ENCODE measurements at places on chromosomes 4 and X. TPM values are rescaled to one million over a fixed set of nuclear protein-coding genes. Genes with fewer than 3 reads are reported as not detected.

Gene FSTL5
- total RNA-seq: not detected

Gene TMEM144
- 7.9 TPM for total RNA-seq

Gene ADH1B
- 2,315 TPM for total RNA-seq

Gene CCSER1
- total RNA-seq: 9.7 TPM

Gene CDKL2
- not detected for total RNA-seq

Gene SRPK3
- total RNA-seq: 0.74 TPM

Gene GPC3
- total RNA-seq: 58.6 TPM

Gene SMIM10L2A
- 0.39 TPM for total RNA-seq

Gene SPARCL1
- 302 TPM for total RNA-seq

Gene SSX4B
- not detected for total RNA-seq

Gene MXRA5
- 3.5 TPM for total RNA-seq

GRCh38 chrX:131955099-131955777 is 67.9 kb upstream of the STK26 start:
- no peak for DNase-seq

DNA sequence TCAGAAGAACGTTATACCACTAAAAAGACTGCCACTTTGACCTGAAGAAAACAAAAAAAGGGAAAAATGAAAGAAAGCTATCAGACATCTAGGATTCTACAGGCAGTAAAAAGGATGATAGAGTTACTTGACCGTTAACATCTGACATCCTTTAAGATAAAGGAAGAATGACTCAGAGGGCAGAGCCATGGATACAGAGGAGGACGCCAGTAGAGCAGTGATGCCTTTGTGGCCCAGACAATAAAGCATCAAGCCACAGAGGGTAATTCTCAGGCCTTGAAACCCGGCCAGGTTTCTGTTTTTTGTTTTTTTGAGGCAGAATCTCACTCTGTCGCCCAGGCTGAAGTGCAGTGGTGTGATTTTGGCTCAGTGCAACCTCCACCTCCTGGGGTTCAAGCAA is 9.5 kb upstream of the BEX1 start:
- DNase-seq: no peak

DNA sequence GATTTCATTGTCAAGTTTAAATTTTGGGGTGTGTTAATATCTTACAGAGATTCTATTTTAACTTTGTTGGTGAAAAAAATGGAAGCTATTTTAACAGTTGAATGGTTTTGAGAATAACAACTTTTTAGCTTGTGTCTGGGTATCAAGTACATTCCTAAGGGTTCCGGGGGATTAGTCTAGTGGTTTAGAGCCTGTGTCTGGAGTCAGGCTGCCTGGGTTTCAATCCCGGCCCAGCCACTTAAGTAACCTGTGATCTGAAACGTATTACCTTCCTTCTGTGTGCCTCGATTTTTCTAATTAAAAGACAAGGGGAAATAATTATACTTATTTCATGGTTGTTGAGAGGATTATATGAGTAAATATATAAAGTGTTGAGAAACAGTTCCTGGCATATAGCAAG is 288.6 kb upstream of the NR3C2 start:
- DNase-seq: no peak

- no peak for DNase-seq
Observed at GRCh38 chrX:68710870-68711576, 63.6 kb downstream of the STARD8 start.

- no peak for DNase-seq
Observed at GRCh38 chr4:15983610-15984009, 20.6 kb upstream of the FGFBP2 start.

GRCh38 chr4:95929448-95930064 is 89.7 kb downstream of the PDHA2 start:
- no peak for DNase-seq

DNA sequence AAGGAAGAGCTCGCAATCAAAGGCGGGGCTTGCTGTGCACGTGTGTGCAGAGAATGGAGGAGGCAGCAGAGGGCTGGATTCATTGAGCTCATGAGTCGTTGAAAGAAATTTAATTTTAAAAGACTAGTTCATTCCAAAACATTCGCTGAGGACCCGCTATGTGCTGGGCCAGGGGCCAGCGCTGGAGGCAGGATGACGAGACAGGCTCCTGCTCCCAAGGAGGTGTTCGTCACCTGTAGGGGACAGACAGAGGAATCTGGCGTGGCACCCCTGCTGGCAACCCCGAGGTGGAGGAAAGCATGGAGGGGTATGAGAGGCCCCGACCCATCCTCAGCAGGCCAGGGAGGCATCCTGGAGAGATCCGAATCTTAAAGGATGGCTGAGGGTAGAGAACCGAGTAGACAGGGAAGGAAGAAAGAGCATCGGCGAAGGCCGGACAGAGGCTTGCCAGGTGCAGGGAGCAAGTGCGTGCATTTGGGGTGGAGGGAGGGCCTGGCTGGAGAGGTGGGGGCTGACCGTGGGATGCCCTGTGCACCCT is 96.4 kb downstream of the CPZ start:
- DNase-seq: peak; percentile 65

DNA sequence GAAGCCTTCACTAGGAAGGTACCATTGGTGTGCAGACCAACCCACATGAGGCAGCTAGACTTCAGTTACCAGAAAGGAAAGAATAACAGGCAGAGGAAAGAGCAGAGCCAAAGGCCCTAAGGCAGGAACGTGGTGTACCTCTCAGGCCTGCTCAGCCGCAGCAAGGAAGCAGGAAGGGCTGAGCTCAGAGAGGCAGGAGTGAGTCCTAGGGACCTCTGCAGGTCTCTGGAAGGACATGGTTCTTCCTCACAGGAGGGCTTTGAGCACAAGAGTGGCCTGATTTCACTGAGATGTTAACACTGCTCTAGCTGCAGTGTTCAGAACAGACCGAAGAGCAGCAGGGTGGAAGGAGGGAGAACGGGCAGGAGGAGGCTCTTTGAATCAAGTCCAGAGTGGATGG is 124.6 kb downstream of the DCHS2 start:
- DNase-seq: no peak

- DNase-seq: no peak
Observed at GRCh38 chr4:124234771-124235170, 477.8 kb downstream of the ANKRD50 start.

- peak; percentile 90 for DNase-seq
Observed at GRCh38 chr4:5024673-5025072, 5.4 kb upstream of the CYTL1 start.

- DNase-seq: no peak
Observed at GRCh38 chr4:48575964-48576363, 85.9 kb downstream of the ZAR1 start.

DNA sequence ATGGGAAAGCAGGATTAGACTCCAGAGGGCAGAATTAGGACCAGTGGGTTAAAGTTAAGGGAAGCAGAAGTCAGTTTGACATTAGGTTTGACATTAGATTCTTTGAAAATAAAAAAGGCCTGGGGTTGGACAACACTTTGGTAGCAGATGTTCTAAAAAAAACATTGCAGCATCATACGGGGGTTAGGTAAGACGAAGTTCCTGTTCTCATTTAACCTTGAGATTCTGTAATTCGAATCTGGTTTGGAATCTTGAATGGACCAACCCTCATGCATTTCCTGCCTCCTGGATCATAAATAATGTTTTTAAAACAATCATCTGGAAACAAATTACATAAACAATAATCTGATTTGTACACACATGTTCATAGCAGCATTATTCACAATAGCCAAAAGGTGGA is 181.0 kb downstream of the SHROOM3 start:
- no peak for DNase-seq

- DNase-seq: no peak
Observed at GRCh38 chrX:41734530-41734929, 10.5 kb downstream of the GPR82 start.

GRCh38 chr4:42610941-42611340 is 46.0 kb downstream of the ATP8A1 start:
- DNase-seq: no peak

DNA sequence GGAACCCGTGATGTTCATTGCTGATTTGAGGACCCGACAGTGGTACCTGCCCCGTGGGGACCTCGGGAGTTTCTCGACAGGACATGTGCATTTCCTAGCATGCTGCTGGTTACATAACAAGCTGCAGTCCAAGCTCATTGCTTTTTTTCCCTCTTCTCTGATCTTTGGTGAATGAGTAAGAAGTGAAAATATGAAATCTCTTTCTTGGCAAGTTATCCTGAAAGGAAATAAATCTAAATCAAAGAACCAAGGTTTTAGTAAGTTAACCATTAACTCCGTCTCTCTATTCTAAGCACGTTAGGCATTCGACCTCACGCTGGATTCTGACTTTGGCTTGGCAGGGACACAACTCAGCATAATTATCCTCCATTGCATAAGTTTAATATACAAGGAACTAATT is 86.6 kb downstream of the STK32B start:
- DNase-seq: no peak

DNA sequence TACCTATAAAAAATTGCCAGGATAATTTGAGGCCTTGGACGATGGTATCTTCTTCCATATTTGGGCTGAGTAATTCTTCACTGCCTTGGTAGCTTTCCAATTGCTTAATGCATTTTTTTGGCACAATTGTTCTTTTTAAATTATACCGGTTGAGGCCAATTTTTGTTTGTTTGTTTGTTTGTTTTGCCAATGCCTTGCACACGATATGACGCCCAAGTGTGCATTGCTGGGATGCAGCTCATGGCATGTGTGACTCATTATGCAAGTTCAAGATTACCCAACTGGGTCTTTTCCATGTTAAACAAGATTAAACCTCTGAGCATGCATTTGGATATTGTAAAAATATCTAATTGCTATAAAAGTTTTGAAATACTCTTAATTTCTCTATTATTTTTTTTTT is 71.1 kb upstream of the KCNIP4 start:
- DNase-seq: no peak

DNA sequence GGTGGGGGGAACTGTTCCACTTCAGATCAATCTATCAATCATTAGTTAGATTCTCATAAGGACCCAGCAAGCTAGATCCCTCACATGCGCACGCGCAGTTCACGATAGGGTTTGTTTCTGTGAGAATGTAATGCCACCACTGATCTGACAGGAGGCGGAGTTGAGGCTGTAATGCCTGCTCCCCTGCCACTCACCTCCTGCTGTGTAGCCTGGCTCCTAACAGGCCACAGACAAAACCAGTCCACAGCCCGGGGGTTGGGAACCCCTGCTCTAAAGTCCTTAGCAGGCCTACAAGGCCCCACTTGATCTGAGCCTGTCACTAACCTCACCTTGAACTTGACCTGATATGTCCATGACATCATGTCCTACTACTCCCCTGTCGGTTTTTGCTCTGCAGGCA is 30.3 kb downstream of the ARL9 start:
- no peak for DNase-seq

DNA sequence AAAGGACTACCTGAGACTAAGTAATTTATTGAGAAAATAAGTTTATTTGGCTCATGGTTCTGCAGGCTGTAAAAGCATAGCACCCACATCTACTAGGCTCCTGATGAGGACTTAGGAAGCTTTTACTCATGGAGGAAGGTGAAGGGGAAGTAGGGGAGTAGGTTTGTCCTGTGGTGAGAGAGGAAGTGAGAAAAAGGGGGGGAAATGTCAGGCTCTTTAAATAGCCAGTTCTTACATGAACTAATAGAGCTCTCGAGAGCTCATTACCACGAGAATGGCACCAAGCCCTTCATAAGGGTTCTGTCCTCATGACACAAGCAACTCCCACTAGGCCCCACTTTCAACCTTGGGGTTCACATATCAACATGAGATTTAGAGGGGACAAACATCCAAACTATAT is 125.5 kb upstream of the NRK start:
- no peak for DNase-seq

DNA sequence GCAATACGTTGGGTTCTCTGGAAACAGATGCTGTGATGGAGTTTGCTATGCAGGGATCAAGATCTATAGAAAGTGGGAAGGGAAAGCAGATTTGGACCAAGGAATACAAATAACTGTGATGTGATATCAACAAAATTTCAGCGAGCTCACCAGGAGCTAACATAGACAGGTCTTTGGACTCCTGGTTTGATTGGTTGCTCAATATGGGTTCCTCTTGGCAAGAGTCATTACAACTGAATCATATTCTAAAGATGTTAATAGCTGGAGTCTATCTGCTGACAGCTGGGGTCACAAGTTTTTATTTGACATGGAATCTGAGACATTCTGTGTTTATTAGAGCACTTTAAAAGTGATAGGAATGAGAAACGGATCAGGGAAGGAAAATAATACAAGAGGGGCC is 637.6 kb upstream of the GNPDA2 start:
- DNase-seq: no peak

- no peak for DNase-seq
Observed at GRCh38 chrX:17519358-17519757, 144.4 kb downstream of the NHS start.

DNA sequence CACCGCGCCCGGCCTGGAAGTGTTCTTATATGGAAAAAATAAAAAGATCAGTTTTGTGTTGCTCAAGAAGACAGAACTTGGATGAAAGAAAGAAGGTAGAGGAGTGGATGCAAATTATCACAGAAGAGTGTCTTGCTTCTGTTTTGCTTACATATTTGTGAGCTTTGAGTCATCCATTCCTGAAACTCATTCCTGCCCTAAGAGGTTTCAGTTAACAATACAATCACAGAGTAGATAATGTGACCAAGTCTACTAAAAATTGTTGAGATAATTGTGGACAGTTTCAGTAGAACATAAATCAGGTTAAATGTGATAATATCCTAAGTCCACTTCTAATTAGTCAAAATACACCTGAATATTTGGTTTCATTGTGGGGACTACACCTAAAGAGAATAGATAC is 26.4 kb upstream of the LRCH2 start:
- DNase-seq: no peak

DNA sequence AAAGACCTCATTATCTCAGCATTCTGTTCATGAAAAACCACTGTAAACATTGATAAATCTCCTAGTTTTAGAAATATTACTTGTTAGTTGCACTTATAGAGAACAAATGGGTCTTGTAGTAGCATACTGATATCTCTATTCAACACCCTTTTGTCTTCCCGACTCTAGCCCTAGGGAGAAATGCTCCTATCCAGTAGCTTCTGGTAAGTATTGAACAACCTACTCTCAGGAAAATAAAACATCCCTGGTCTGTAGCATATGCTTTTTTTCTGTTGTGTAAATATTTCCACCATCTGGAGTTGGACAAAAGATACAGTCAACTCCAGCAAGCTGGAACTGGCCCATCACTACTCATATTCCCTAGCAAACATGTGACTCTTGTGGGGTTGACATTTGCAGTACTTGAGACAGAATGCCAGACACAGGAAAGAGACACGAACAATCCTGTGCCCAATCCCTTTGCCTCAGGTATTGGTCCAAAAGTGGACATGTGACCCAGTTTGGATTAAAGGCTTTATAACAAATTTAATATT is 188.2 kb downstream of the GC start:
- no peak for DNase-seq

DNA sequence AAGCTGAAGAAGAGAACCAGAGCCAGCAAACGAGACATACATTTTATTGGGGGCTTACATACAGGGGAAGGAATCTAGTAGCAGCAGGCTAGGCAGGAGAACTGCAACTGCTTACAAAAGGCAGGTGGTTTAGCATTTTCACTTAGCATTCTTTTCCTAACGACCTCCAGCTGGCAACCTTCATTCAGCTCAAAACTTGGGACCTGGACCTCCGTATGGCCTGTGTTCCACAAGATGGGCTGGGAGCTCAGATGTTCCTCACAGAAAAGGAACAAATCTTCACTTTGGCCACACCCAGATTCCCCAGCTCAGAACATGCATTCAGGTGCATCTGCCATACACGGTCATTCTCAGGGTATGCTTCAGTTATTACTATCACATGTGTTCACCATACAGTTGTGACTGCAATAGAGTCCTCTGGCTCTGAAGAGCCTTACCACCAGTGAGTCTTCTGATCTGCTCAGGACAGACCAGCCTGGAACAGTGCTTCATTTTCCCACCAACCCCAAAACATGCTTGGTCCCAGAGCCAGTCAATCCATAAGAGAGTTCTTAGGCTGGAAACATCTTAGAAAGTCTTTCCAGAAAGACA is 29.6 kb upstream of the AP1AR start:
- DNase-seq: no peak
